ENCODE measurements at places on chromosomes 4 and X.

GRCh38 chr4:74990276-74990875 is 57.5 kb downstream of the PARM1 start:
- DNase-seq, result no peak

GRCh38 chrX:46803140-46803539 is 33.7 kb upstream of the RP2 start:
- DNase-seq, result no peak

- DNase-seq, result no peak
Measured at GRCh38 chr4:102263024-102263787, 82.1 kb downstream of the SLC39A8 start.

GRCh38 chrX:97842468-97843199 is 958.9 kb downstream of the RPA4 start:
- DNase-seq, result no peak

- no peak for DNase-seq
Measured at GRCh38 chr4:111228396-111228795, 605.5 kb upstream of the PITX2 start.

- no peak for DNase-seq
Measured at GRCh38 chrX:51144828-51145442, 187.7 kb upstream of the NUDT10 start.

- DNase-seq, result no peak
Measured at GRCh38 chrX:63657821-63658220, 127.2 kb downstream of the ARHGEF9 start.

DNA sequence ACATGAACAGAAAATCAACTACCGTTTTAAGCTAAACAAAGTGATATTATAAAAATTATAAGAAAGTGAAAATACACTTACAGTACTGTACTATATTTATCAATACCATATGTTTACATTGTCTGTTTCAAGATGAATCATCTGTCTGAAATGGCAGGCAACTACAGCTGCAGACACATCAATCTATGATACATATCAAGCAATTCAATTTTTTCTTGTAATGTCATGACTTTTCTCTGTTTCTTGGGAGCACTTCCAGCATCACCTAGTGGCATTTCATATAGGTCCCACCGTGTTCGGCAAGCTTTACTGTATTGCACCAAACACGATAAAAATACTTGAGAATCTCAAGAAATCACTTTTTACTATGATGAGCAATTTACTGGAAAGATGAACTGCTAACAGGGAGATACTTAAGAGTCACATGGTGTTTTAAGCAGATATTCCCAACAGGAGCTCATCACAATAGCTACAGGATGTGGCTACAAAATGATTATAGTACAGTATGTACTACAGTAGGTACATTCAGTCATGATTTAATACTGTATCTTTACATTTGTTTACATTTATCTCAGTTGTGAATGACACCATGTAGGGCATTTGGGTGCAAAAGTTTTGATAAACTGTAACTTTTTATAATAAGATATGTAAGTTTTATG is 207.4 kb downstream of the ADAM29 start:
- no peak for DNase-seq

GRCh38 chr4:15753786-15754185 is 24.3 kb upstream of the CD38 start:
- no peak for DNase-seq

DNA sequence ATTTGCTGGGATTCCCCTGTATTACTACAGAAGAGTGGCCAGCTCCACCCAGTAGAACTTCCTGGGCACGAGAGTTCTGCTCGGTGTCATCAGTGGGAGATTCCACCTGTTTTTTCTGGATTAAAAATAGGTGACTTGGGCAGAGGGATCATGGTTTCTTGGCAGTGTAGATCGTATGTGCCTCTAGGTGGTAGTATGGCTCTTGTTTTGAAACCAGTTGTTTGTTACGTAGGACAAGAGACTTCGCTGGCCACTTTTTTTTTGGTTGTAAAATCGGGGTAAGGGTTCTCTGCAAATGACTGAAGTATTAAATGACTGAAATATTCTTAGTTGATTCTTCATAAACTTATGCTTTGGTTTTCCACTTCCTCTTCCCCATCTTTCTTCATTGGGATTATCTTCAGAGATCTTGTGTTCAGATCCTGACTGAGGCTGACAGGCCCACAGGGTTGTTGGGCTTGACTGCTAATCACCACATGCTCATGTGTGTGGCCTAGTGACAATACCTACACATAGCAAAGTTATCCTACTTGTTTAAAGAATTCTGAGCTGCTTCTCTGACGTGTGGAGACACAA is 43.8 kb upstream of the WDR1 start:
- DNase-seq, result no peak

DNA sequence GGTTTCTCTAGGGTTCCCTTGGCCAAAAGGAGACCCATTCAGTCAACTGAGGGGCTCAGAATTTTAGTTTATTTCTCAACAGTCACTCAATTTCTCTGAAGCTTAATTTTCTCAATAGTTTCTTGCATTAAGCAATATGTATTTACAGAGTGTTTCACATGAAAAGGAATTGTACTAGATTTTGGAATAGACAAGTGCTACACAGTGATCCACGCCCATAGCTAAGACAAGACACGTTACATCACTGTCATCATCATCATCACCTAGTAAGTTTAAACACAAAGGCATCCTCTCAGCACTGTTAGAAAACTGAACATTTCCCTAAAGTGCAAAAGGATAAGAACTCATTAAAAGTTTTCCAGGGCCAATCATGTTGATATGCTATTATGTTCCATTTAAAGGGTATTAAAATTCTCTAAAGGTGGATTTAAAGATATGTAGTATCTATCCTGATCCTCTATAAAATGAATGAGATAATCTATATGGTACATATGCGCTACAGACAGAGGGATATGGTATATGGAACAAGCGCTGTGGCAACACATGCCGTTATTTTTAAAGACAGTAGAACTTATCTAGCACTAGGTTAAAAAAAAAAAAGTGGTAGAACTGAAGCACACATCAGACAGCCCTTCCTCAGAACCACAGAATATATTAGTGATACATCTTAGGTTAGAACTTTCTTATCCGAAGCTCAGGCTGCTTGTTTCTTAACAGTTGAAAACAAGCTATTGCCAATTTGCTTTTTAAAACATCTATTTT is 12.1 kb downstream of the PPA2 start:
- DNase-seq, result no peak

DNA sequence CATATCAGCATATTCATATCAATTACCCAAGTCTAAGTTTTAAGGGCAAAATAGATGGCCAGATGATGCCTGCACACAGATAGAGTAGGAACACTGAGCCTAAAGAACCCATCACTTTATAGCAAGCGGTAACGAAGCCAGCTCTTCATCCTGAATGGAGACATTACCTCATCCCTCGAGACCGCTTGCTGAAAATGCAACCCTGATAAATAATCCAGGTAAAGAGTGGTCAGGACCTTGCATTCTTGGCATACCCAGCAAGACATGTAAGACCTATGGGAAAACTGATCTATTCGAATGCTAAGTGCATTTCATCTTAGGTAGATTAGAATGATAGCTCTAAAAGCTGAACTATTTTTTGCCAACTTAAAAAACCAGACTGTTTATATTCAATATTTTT is 25.3 kb downstream of the DCHS2 start:
- no peak for DNase-seq

DNA sequence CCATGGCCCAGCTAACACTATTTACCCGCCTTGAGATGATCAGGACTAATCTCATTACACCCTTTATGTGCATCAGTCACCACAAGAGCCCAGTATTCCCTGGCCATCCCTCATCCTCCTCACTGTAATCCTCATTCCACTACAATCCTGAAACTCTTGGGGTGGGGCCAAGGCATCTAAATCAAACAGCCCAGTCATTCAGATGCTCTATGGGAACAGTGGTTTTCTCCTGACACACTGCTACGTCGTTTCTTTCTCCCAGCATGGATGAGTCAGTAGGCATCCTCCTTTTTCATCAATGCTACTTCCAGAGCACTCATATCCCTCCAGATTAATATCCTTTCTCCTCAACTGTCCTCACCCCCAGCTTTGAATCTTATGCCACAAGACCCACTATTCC is 5.6 kb downstream of the SDAD1 start:
- DNase-seq, result no peak

DNA sequence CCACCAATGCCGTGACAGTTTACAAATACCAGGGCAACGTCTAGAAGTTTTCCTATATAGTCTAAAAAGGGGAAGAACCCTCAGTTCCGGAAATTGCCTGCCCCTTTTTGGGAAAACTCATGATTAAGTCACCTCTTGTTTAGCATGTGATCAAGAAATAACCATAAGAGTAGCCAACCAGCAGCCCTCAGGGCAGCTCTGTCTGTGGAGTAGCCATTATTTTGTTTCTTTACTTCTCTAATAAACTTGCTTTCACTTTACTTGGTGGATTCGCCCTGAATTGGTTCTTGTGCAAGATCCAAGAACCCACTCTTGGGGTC is 20.0 kb upstream of the HOPX start:
- DNase-seq, result no peak

DNA sequence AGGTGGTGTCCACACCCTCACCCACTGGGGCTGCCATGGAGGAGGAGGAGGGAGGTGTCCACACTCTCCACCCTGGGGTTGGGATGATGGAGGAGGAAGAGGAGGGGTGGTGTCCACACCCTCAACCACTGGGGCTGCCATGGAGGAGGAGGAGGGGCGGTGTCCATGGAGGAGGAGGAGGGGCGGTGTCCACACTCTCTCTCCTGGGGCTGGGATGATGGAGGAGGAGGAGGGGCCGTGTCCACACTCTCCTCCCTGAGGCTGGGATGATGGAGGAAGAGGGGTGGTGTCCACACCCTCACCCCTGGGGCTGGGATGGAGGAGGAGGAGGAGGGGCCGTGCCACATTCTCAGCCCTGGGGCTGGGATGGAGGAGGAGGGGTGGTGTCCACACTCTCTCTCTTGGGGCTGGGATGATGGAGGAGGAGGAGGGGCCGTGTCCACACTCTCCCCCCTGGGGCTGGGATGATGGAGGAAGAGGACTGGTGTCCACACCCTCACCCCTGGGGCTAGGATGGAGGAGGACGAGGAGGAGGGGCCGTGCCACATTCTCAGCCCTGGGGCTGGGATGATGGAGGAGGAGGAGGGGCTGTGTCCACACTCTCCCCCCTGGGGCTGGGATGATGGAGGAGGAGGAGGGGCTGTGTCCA is 231.7 kb downstream of the CRLF2 start:
- DNase-seq, result no peak

DNA sequence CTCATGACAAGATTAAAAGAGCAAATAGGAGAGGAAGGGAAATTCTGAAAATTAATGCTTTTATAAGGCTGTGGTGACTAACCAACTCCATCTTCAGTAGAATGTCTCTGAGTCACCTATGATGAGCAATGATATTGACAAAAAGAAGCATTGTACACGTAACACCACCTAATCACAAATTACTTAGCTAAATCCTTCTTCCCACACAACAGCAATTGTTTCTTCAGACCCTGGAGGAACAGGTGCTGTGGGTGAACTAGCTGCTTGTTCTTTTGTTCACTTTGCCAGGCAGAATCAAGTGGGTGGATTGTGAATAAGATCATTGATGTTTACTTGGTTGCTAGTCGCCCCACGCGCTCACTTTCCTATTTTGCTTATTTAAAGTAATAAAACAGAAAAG is 315.5 kb downstream of the CAMK2D start:
- no peak for DNase-seq

- no peak for DNase-seq
Measured at GRCh38 chr4:38659346-38659745, 4.7 kb upstream of the KLF3 start.

DNA sequence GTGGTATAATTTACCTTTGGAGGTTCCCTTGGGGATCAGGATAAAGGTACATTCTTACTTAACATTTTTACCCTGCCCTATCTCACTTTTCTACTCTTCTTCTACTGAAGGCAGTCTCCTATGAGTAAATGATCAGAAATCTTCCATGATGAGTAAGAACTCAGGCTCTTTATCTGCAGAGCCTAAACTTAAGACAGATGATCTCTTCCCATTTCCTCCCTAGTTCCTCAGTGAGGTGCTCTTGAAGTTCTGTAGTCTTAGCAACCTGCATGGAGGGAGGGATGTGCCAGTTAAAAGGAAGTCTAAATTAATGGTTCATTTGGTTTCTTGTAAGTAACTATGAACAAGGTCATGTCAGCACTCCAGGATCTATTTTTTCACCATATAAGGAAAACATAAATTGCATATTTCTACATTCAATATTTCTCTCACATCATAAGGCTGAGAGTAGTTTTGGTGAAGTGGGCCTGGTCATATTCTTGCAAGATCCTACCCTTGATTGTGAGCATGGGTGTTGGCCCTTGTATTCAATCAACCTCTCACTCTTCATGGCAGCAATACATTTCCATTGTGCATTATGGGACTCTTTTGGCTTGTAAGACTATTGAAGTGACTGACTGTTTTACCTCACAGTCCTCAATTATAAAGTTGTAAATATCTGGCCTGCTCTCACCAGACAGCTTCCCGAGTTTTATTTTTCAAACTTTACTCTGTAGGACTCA is 295.5 kb downstream of the SLC7A11 start:
- no peak for DNase-seq

- DNase-seq, result no peak
Measured at GRCh38 chr4:70062000-70062399, 11.8 kb downstream of the HTN1 start.

DNA sequence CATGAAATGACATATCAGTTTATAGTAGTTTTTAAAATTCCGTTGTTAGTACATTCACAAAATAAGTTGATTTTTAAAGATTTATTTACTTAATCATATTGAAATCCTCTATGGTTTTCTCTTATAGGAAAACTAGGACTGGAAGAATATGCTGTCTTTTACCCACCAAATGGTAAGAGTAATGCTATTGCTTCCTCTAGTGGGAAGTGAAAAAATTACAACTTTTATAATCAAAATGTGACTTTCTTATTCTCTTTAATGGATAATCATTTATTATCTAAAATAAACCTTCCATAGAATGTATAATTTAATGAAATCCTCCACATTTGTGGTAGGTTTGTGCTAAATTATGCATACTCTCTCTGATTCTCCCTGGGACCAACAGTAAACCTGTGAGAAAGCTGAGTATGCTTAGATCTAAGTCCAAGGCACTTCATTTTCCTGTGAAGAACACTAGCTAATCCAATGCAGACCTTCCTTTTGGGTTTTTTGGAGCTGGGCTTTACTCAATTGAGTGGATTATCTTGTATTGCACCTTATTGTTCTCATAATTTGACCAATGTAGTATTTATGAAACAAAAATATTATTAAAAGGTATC is 136.2 kb downstream of the TBC1D19 start:
- DNase-seq, result no peak

DNA sequence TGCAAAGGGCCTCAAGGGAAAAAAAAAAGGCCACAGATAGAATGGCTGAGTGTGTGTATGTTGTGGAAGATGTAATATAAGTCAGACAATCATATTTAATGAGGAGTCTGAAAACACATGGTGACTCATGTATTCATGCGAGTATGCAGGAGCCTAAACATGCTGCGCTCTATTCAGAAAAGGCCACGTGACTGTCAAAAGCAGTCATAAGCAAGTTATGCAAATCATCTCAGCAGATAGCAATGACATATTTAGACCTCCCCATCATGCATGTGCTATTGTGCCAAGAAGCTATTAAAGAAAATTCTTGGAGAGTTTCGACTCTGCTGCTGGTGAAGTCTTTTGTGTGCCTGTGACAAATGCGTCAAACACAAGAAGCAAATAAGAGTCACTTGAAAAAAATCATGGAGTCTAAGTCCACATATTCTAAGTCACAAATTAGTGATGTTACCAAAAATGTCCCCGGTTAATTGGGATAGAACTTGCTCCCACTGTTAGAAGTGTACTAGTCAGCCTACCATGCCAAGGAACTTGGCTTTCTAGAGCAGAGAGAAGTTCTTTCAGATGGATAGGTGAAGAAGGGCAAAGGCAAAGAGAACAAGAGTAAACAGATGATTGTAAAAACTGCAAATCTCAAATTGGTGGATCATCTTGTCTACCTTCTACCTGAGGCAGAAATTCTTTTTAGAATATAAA is 5.0 kb downstream of the LNX1 start:
- no peak for DNase-seq
